ENCODE measurements at places on chromosomes 1 and 21.

DNA sequence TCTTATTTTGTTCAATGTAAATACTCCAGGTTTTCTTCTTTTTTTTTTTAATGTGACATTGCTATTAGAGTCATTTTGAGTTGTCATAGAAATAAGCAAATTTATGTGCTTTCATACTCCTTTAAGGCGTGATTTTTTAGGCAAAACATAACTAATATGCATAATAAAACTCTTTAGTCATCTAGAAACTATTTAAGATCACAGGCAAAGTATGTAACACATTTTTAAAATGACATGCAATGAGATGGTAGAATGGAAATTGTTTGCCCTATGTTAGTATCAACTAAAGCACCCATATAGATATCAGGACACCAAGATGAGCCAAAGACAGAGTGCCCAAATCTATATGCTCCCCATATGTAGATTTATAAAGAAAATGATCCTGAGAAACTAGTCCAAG, 41.5 kb upstream of the SGIP1 start:
- no peak for DNase-seq

DNA sequence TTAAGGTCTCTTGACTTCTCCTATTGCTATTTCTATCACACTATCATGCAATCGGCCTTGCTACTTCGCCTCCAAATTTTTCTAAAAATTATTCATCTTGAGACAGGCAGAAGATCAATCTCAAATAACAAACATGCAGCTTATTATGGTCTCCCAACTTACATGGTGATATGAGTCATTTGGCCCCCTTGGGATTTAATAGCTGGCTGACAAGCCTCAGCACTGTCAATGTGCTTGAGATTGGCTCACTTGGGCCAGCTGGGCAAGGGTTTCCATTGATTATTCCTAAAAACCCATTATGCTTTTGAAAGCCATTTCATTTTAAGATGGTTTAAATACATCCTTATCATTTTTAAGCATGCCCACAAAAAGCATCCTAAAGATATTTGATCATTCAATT, 224.5 kb upstream of the NFIA start:
- DNase-seq, result no peak

- DNase-seq, result no peak
Measured at GRCh38 chr1:15224974-15225373, 22.0 kb upstream of the FHAD1 start.

DNA sequence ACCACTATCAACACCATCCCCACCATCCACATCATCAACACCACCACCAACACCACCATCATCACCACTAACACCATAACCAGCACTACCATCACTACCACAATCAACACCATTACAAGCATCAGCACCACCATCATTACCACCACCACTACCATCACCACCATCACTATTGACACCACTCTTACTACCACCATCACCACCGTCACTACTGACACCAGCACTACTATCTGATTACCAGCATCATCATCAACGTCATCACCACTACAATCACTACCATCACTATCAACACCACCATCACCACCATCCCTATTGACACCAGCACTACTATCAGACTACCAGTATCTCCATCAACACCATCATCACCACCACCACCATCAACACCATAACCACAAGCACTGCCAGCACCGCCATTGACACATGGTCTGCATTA, 106.1 kb upstream of the RUNX3 start:
- no peak for DNase-seq

DNA sequence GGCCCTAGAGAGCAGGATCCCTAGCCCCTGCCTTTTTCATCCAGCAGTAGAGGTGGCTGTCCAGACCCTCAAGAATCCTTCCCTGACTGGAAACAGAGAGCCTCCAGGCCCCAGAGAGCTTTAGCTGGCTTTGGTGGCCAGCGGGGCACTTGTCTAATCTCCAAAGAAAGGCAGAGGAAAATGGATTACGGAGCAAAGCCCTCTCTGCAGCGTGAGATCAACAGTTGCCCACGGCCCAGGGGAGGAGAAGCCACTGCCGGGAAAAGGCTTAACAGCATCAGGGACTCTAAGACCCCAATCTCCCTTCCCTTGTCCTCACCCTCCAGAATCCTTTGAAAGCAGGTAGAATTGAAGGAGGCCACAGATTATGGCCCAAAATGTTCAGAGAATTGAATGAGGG, 35.8 kb upstream of the GRIK3 start:
- DNase-seq, result no peak

DNA sequence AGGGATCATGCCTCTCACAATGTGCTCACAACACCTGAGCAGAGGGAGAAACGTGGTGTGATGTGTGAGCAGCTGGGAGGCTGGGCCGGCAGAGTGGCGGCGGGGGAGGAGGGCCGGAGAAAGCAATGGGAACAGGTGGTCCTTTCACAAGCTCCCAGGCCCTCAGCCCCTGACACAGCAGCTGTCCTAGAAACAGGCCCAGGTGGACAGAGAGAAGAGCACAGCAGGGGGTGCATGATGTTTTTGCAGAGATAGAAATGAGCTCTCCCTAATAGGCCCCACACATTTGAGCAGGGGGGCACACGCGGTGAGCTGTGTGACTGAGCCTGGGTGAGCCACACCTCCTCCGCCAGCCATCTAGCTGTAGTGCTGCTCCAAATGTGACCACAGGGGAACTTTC, 7.6 kb upstream of the RGS16 start:
- no peak for DNase-seq

DNA sequence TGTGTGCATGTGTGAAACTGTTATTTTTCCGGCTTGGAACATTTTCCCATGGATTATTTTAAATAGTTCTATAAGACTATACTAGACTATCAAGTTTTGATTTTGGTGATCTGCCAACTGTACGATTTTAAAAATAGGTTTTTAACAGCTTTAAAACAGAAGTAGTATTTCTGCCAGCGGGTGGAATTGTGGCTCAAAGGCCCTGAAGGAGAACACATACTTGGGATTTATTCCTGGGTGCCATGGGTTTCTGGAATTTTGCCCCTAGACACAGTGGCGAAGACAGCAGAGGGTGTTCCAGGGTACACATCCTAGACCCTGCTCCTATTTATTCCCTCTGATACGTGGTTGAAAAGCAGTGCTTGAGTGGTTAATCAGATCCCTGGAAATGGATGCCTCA, 81.7 kb upstream of the IPO9 start:
- no peak for DNase-seq

DNA sequence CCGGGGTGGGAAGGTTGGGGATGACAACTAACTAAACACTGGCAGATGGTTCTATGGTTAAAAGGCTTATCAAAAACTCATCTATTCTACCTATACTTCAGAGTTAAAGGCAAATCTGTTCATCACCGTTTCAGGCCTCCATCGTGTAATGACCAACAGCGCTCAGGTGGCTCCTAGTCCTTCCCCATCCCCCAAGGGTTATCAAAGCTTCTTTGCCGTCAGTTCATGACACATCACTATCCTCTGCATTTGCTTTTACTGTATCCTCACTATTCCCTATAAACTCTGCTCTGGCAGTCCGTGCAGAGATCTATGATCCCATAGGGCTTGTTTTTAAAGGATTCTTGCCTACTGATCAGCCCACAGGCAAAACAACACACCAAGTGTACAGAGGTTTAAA, 8.2 kb downstream of the HMGN1 start:
- no peak for DNase-seq

DNA sequence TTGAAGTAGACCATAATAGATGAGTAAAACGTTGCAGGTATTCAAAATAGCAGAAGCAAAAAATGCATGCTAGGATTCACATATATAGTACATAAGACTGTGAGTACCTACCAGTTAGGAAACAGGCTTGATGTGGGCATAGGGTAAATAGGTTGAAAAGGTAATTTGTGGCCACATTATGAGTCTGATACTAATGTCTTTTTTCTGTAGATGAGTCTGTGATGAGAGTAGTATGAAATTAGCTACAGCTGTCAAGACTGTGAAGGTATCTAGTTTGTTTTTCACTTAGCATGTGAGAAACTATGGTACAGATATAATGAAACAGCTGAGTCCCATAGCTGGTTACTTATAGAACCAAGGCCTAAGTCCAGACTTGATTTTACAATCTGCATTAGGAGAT, 12.4 kb upstream of the SPATA1 start:
- DNase-seq, result no peak

DNA sequence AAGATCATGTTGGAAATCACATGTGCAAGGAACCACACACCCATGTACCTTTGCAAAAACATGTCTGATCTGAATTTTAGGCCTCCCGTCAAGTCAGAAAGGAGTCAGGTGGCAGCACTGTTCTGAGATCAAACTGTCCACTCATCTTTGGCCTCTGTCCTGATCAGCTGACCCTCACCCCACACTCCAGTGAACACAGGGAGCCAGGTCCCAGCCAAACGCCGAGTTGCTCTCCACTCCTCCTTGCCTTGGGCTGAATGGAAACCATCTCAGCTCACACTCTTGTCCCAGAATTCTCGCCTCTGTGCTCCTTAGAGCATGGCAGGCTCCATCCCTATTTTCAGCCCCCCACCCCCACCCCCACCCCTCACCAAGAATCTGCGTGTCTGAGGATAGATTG, 4.6 kb upstream of the RNF186 start:
- no peak for DNase-seq

GRCh38 chr1:237045278-237046016, 3.5 kb downstream of the RYR2 start:
- no peak for DNase-seq

GRCh38 chr1:145979746-145980456, 15.4 kb downstream of the POLR3GL start:
- DNase-seq, result no peak

DNA sequence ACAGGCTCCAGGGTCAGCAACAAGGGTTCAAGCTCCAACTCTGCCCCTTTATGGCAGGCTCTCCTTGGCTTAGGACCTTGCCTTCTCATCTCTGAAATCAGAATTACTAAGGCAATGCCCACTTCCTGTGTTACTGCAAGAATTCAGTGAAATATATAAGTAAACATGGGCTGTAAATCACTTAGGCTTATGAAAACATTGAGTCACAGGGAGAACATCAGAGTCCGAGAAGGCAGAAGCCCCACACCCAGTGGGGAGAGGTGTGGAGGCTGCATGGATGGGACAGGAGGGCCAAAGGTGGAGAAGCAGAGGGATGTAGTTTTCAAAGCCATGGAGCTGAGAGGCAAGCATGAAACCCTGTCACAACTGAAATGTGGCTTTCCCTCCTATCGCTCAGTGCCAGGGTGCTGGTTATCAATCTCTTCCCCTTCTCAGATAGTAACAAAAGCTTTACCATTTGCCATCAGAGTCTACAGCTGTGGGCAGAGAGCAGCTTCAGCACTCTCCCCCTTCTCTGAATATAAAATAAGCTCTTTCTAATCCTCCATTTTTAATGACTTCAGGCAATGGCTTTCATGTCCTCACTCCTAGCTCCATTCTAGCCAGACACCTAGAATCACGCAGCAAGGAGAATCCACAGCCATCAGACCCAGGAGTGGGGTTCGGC, 3.4 kb downstream of the RGS8 start:
- DNase-seq, result no peak

GRCh38 chr1:204013052-204013451, 59.9 kb upstream of the SOX13 start:
- no peak for DNase-seq

DNA sequence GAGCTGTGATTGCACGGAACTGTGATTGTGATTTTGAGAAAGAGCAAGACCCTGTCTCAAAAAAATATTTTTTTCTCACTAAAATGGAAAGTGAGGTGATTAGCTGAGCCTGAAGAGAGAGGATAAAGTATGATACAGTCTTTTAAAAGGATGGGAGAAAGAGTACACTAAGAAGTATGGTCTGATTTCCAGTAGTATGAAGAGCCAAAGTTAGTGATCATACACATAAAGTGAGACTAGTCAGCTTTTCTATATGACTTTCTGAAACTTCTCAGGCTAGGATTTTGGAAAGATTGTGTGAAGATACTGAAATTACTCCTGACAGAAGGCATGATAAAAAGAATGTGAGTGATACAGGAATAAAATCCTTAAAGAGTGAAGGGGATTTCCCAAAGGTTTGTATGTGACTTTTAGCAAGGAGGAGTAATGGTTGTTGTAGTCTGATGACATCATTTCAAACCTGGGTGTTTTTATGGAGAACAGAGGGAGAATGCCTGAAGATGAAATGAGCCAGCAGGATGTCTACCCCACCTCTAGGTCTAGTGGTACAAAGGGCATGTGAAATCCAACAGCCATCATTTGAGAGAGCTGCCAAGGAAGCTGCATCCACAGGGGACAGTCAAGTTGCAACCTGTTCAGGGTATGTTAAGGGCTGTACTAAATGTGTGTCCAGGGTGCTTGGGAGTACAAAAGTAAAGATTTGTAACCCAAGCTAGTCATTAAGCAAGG, 157.7 kb downstream of the PIK3R3 start:
- DNase-seq, result no peak

All from fibroblast of villous mesenchyme (primary cell).